H9 (cell line): ENCODE measurements at places on chromosomes 3 and 15.

DNA sequence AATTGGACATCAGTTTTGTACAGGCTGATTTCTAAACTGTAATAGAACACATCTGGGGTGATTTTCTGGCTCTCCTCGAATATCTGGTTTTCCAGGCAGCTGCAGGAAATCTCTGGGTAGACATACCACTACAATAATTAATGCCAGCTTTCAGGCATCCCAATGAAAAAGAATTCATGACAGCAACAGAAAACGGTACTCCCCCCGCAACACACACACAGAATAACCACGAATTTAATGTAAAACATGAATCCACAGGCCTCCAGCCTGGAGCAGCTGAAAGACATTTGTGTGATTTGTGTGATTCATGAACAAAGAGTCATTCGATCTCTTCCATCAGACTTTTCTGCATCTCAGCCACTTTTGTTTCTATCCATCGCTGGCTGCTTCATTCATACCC is 262.2 kb downstream of the MAGI1 start:
- no peak overlapping the region for H3K27ac ChIP-seq
- H3K36me3 ChIP-seq = no peaks in the 10 kb centered on the region
- no peaks in the 10 kb centered on the region for H3K27me3 ChIP-seq
- DNase-seq = no peak
- H3K4me3 ChIP-seq = no peak overlapping the region

DNA sequence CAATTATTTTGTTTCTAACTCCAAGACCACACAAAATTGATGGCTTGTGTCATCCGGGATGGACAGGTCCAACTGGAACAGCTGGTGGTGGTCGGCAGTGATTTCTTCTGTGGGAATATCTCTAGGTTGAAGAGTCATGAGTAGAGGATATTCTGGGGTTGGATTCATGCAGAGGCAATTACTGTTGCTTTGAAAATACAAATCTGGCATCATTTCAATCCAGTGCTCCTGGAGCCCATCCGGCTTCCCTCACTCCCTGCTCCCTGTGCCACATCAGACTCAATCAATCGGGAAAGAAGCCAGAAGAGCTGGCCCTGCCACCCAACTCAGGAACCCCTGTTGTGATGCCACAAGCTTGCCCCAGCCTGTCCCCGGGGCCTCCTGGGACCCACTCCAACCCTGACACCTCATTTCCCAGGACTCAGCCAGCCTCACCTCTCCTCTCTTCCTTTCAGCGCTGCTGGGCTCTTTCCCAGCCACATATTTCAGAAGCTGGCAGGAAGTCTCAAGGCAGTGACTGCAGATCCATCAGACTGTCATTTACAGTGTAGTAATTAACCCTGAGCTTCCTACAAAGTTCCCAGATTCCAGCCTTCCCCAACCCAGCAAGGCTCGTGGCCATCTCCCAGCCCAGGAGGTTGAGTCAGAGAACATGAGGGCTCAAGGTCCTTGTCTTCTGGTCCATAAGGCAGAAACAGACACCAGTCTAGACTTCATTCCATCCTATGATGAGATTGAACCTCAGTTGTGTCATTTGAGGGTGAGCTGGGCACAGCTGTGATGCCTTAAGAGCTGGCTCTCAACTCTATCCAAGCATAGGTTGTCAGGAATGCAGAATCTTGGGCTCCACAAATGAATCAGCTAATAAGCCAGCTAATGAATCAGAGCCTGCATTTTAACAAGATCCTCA is 114.0 kb downstream of the FAM174B start:
- peaks cover 2% of the 10 kb centered on the region; the same call in 2 of the 3 replicates for H3K36me3 ChIP-seq
- no peaks in the 10 kb centered on the region for H3K4me1 ChIP-seq
- no peaks in the 10 kb centered on the region for H3K27me3 ChIP-seq
- no peak overlapping the region for H3K27ac ChIP-seq
- DNase-seq = no peak

GRCh38 chr3:62229211-62229610 is 144.1 kb downstream of the FEZF2 start:
- H3K27me3 ChIP-seq = no peaks in the 10 kb centered on the region
- DNase-seq = no peak
- no peak overlapping the region for H3K27ac ChIP-seq
- H3K36me3 ChIP-seq = peaks cover 6% of the 10 kb centered on the region; the same call in 2 of the 3 replicates
- H3K4me1 ChIP-seq = no peaks in the 10 kb centered on the region
- no peak overlapping the region for H3K4me3 ChIP-seq

DNA sequence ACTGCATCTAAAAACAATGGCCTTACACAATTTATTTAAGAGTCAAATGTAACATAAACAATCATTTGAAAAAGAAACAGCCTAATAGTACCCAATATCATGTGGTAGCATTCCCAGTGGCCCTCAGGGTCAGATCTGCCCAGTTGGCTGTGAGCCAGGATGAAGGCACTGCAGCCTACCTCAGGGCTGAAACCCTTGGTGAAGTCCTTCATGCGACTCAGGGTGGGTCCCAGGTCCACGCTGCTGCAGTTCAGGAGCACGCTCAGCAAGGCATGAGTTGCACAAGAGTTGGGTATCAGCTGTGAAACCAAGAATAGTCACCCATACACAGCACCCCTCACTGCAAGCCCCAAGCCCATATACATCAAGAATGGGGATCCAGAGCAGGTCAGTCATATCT is 37.1 kb downstream of the SEMA3G start:
- H3K4me3 ChIP-seq = peak overlapping the region; percentile 88; the same call in 1 of the 2 replicates
- no peaks in the 10 kb centered on the region for H3K27me3 ChIP-seq

GRCh38 chr3:50154476-50154839 is 666 bp upstream of the SEMA3F start:
- peaks cover 2% of the 10 kb centered on the region; the same call in 2 of the 3 replicates for H3K36me3 ChIP-seq
- H3K4me3 ChIP-seq = peak overlapping the region; percentile 87
- no peak overlapping the region for H3K27ac ChIP-seq
- DNase-seq = no peak
- H3K4me1 ChIP-seq = peaks cover 3% of the 10 kb centered on the region

DNA sequence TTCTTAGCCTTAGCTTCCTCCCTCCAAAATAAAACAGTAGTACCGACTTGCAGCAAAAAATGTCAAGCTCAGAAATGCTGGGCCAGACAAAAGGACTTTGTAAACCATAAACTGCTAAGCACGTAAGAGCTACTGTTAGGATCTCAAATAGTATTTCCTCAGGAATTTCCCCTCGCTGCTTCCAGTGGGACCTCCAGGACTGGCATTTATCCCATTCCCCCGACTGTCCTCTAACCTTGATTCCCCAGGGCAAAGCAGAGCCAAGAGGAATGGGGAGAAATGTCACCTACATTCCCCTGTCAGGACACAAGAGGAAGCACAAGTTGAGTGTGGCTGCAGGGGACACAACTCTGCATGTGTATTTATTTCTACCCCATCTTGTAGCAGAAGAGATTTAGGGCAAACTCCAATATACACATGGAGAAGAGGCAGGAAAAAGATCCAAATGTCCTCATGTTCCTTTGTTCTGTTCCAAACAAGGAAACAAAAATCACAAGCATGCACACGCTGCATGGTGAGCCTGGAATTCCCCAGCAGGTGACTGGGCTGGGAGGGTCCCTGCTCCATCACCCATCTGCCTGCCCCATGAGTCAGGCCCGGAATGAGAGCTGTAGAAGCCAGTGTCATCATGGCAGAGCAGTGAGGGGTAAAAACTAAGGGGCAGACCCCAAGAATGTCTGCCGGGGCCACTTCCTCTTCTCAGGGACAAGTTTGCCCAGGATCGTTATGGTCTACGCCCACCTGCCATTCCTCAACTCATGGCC is 4.2 kb downstream of the STOML1 start:
- no peak for DNase-seq
- H3K4me1 ChIP-seq = no peaks in the 10 kb centered on the region
- H3K27ac ChIP-seq = no peak overlapping the region
- H3K27me3 ChIP-seq = no peaks in the 10 kb centered on the region

GRCh38 chr3:24937228-24937627 is 442.6 kb upstream of the THRB start:
- H3K4me1 ChIP-seq = no peaks in the 10 kb centered on the region; the same call in 1 of the 2 replicates
- no peak overlapping the region for H3K27ac ChIP-seq
- no peaks in the 10 kb centered on the region for H3K27me3 ChIP-seq
- H3K36me3 ChIP-seq = no peaks in the 10 kb centered on the region
- no peak for DNase-seq
- no peak overlapping the region for H3K4me3 ChIP-seq

DNA sequence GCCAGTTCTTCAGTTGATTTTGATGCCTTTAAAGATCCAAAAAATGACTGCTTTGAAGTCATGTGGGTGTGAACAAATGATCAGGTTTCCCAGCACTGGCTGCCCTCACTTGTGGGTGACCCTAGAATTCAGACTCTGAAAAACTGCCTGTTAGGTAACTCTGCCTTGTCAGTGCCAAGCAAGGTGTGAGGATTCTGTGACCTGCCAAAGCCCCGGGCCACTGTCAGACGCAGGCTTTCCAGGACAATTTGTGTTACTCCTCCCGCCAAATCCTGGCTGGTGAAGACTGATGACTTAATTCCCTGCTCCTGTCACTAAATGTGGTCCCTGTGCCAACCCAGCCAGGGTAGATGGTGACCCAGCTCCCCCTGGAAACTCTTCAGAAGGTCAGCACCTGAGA is 99.2 kb upstream of the PSMD6 start:
- DNase-seq = no peak
- peaks cover 10% of the 10 kb centered on the region; the same call in 1 of the 2 replicates for H3K36me3 ChIP-seq
- no peaks in the 10 kb centered on the region for H3K27me3 ChIP-seq
- no peak overlapping the region for H3K27ac ChIP-seq
- no peaks in the 10 kb centered on the region for H3K4me1 ChIP-seq

- H3K36me3 ChIP-seq = no peaks in the 10 kb centered on the region; the same call in 2 of the 3 replicates
- H3K27ac ChIP-seq = no peak overlapping the region
- no peak for DNase-seq
- H3K4me3 ChIP-seq = no peak overlapping the region
Measured at GRCh38 chr15:60371175-60372051, 26.4 kb downstream of the ANXA2 start.

DNA sequence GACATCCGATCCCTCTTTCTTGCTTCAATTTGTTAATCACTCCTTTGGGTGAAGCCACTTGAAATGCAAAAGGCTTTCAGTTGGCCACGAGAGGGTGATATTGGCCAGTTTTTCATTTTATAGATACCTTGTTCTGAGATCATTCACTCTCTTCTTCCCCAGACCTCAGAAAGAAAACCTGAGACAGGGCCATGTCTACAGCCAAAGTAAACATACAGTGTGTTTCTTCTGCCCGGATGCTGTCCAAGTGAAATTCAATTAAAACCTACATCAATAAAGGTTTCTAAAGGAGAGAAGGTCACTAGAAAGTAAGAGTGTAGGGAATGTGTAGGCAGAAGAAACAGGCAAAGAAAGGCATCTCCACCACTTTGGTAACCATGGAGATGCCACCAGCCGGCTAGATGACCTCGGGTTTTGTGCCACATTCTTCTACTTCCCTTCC is 39.5 kb upstream of the FMN1 start:
- no peaks in the 10 kb centered on the region for H3K4me1 ChIP-seq
- H3K36me3 ChIP-seq = no peaks in the 10 kb centered on the region
- H3K27ac ChIP-seq = no peak overlapping the region
- H3K27me3 ChIP-seq = no peaks in the 10 kb centered on the region

DNA sequence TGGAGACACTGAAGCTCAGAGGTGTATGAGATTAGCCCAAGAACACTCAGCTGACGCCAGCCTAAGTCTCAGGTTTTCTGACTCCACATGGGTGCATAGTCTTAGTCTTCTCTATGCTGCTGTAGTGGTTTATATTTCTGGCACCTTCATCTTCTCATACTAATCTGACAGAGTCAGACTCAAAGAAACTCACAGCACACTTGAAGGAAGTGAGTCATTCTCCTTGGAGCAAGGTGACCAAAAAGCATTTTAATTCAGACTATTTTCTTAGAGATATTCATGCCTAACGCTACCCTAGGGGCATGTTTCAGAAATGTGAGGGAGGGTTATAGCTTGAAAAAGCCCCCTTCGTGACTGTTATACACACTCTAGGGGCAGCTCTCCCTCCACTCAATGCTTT is 775.3 kb upstream of the ARPP21 start:
- no peak for DNase-seq
- H3K27ac ChIP-seq = no peak overlapping the region
- H3K27me3 ChIP-seq = no peaks in the 10 kb centered on the region

GRCh38 chr3:50274371-50275104 is 4.3 kb upstream of the LSMEM2 start:
- DNase-seq = peak; percentile 91
- peak overlapping the region; percentile 78 for H3K4me3 ChIP-seq
- peaks cover 16% of the 10 kb centered on the region; the same call in 1 of the 2 replicates for H3K27me3 ChIP-seq
- H3K27ac ChIP-seq = no peak overlapping the region
- no peaks in the 10 kb centered on the region for H3K4me1 ChIP-seq

DNA sequence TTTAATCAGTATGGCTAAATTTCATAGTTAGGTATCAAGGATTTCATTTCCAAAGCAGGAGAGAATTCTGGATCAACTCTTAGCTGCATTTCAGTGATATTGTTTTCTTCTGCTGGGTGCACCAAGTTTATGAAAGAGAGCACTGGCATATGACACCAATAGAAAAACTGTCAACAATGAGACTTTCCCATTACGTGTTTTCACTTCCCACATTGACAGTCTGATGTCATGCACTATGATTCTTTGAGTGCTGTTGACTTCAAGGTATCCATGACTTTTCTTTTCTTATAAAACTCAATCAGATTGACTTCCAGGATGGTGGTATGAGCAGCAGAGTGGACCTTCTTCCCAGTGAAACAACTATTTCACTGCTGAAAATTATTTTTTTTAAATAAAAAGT is 476.1 kb downstream of the EDEM1 start:
- H3K36me3 ChIP-seq = peaks cover 17% of the 10 kb centered on the region
- H3K27ac ChIP-seq = no peak overlapping the region
- H3K4me3 ChIP-seq = no peak overlapping the region
- H3K4me1 ChIP-seq = no peaks in the 10 kb centered on the region
- no peaks in the 10 kb centered on the region for H3K27me3 ChIP-seq

GRCh38 chr3:148205977-148206376 is 491.7 kb upstream of the AGTR1 start:
- no peaks in the 10 kb centered on the region for H3K36me3 ChIP-seq
- DNase-seq = no peak
- H3K4me1 ChIP-seq = no peaks in the 10 kb centered on the region
- no peak overlapping the region for H3K4me3 ChIP-seq
- no peak overlapping the region for H3K27ac ChIP-seq

DNA sequence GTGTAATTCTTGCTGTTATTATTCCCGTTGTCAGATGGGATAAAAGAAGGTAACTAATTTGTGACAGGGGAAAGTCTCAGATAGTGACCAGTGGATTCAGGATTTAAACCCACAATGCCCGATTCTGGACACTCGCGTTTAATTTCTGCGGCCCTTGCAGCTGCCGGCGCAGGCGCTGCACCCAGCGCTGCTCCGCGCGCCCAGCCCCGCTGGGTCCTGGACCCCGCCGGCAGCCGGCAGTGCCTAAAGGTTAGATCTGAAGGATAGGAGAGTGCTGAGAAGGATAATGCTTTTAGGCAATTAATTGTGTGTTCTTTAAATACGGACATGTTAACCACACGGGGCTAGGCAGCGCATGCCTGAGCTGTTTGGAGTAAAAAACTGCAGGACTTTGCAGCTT is 3.6 kb upstream of the MKRN3 start:
- peaks cover 15% of the 10 kb centered on the region for H3K36me3 ChIP-seq
- H3K4me3 ChIP-seq = no peak overlapping the region
- no peaks in the 10 kb centered on the region for H3K27me3 ChIP-seq
- H3K27ac ChIP-seq = no peak overlapping the region
- no peak for DNase-seq

- DNase-seq = no peak
- no peaks in the 10 kb centered on the region for H3K4me1 ChIP-seq
Measured at GRCh38 chr3:51102396-51102795, 282.7 kb upstream of the MANF start.
